ENCODE measurements at places on chromosomes 13 and 19. TPM values are rescaled to one million over a fixed set of nuclear protein-coding genes. Genes with fewer than 3 reads are reported as not detected.

DNA sequence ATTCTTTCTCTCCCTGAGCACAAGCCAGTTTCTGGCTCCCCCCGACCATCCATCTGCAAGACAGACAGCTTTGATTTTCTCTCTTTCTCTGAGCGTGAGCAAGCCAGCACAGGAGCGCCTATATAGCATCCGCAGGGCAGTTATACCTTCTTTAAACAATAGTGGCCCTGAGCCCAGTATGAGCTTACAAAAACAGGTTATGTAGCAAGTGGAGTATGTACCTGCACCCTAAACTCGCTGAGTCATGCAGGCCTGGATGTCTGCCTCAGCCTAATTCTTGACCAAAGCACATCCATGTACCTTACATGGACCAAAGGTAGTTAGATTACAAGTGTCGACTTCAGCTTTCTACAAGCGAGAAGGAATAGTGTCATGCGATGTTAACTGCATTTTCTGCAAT is 61.7 kb downstream of the RAP2A start:
- no peak for DNase-seq

GRCh38 chr13:44755872-44756271 is 179.7 kb upstream of the TSC22D1 start:
- no peak for DNase-seq

DNA sequence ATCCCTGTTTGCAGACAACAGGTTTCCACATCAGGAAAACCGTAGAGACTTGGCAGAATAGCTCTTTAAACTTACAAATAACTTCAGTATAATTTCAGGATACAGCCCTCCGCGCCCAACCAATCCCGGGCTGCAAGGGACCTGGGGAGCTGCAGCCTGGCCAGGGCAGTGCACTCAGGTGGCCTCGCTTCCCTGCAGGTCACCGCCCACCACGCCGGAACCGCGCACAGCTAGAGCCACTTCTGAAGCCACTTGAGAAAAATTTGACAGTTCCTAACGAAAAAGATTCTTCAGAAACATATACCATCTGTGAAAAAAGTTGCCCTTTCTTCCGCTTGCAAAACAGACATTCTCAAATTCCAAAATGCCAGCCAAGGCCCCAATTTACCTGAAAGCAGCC is 11.1 kb downstream of the ZNF91 start:
- no peak for DNase-seq

The MAB21L1 gene
- 3.2 TPM for total RNA-seq

Measured in urinary bladder (tissue), 4 donors.